ENCODE measurements at places on chromosomes 7 and 10. TPM values are rescaled to one million over a fixed set of nuclear protein-coding genes. Genes with fewer than 3 reads are reported as not detected.
A peak's percentile ranks its signal among the peaks of the same experiment; 100 is the strongest.

GRCh38 chr10:124281666-124282065, 137.1 kb downstream of the OAT start:
- no peaks in the 10 kb centered on the region for H3K27me3 ChIP-seq
- no peak overlapping the region for H3K27ac ChIP-seq
- no peaks in the 10 kb centered on the region for H3K4me1 ChIP-seq
- no peak overlapping the region for H3K4me3 ChIP-seq

- no peaks in the 10 kb centered on the region for H3K36me3 ChIP-seq
- H3K27ac ChIP-seq, result no peak overlapping the region
- DNase-seq, result no peak
- no peaks in the 10 kb centered on the region for H3K4me1 ChIP-seq
- H3K27me3 ChIP-seq, result no peaks in the 10 kb centered on the region
These were observed 257.0 kb downstream of the PHTF2 start for GRCh38 chr7:78055599-78055998.

DNA sequence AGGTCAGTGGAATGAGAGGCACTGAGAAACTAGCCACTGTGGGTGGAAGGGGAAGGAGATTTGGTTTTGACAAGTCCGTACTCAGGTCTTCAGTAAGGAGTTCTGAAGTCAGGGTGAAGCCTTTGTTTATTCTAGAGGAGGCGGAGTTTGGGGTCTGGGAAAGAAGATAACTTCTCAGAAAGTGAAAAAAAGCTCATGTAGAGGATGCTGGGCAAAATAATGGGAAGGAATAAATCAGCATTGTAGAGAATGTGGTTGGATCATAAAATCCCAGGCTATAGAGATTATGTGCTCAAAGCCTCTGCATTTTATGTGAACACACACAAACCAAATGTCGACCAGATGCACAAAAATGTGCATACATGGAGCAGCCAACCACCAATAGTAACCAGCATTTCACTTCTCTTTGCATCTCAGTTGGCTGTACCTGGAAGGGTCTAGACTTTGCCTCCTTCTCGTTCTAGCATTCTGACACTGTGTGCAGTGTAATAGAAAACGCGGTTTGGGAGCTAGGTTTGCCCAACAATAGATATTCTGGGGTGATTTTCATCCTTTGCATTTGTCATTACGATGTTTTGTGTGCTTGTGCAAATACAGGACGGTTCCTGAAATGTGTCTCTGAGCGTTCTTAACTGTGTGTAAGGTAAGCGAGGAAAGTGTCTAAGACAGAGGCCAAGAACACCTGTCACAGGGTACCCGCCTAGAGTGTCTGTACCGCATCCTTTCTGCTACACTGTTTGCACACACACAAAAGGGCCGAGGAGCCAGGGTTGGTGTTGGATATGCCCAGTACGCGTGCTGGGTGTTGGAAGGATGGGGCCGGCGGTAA, 603 bp upstream of the HECW1 start:
- no peak for DNase-seq
- H3K4me1 ChIP-seq, result no peaks in the 10 kb centered on the region
- H3K27ac ChIP-seq, result no peak overlapping the region
- no peaks in the 10 kb centered on the region for H3K36me3 ChIP-seq
- H3K4me3 ChIP-seq, result peak overlapping the region; percentile 56

DNA sequence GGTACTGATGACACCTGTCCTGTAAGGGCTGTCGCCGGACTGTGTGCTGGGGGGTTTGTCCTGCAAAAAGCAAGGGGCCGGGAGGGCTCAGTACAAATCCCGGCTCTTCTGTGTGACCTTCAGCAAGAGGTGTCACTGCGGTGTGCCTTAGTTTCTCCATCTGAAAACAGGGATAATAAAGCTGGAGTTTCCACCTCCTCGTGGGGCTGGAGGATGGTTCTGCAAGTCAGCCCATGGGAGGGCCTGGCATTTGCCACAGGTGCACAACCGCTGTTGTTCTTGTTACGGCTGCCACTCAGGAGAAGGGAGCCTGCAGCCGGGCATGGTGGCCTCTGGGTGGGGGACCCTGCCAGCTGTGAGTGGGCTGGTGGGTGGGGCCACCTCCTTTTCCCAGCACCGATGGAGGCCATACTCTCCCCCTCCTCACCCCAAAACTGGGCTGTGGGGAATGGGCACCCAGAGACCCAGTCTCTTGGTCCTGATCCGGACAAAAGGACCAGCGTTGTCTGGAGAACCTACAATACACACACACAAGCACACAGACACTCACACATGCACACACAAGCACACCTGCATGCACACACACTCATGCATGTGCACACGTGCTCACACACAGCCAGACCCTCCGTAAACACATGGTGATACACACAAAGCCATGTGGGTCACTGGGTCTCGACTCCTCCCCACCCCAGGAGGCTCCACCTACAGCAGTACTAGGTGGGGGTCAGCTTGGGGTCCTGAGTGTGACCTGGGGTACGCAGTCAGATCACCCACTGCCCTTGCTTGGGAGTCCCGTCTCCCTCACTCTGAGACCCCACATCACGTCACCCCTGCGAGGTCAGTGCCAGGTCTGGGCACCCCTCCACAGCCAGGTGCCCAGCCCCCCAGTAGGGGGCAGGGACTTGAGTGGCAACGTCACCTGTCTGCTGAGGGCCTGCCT, 34.1 kb downstream of the ELFN1 start:
- no peak overlapping the region for H3K4me3 ChIP-seq
- H3K36me3 ChIP-seq, result no peaks in the 10 kb centered on the region
- no peak overlapping the region for H3K27ac ChIP-seq
- no peak for DNase-seq

- H3K4me3 ChIP-seq, result no peak overlapping the region
- no peaks in the 10 kb centered on the region for H3K4me1 ChIP-seq
- no peaks in the 10 kb centered on the region for H3K36me3 ChIP-seq
- H3K27me3 ChIP-seq, result no peaks in the 10 kb centered on the region
- DNase-seq, result no peak
- no peak overlapping the region for H3K27ac ChIP-seq
These were observed 212.3 kb downstream of the DKK1 start for GRCh38 chr10:52526251-52526823.

- no peaks in the 10 kb centered on the region for H3K4me1 ChIP-seq
- H3K36me3 ChIP-seq, result no peaks in the 10 kb centered on the region
- no peak overlapping the region for H3K4me3 ChIP-seq
- no peak overlapping the region for H3K27ac ChIP-seq
- no peak for DNase-seq
- no peaks in the 10 kb centered on the region for H3K27me3 ChIP-seq
These were observed 168.3 kb downstream of the CHRM2 start for GRCh38 chr7:137036768-137037167.

GRCh38 chr10:91424016-91424415, 13.9 kb downstream of the HECTD2 start:
- no peak overlapping the region for H3K27ac ChIP-seq
- H3K4me1 ChIP-seq, result no peaks in the 10 kb centered on the region
- no peak for DNase-seq
- H3K27me3 ChIP-seq, result no peaks in the 10 kb centered on the region

GRCh38 chr10:128022261-128023196, 103.7 kb downstream of the MKI67 start:
- no peaks in the 10 kb centered on the region for H3K36me3 ChIP-seq
- H3K4me1 ChIP-seq, result no peaks in the 10 kb centered on the region
- no peaks in the 10 kb centered on the region for H3K27me3 ChIP-seq

CAMK2B gene
- not detected for total RNA-seq

- no peak overlapping the region for H3K27ac ChIP-seq
- H3K27me3 ChIP-seq, result no peaks in the 10 kb centered on the region
- H3K36me3 ChIP-seq, result no peaks in the 10 kb centered on the region
- no peaks in the 10 kb centered on the region for H3K4me1 ChIP-seq
- DNase-seq, result no peak
- no peak overlapping the region for H3K4me3 ChIP-seq
These were observed 55.7 kb upstream of the RELN start for GRCh38 chr7:104045183-104045582.

DNA sequence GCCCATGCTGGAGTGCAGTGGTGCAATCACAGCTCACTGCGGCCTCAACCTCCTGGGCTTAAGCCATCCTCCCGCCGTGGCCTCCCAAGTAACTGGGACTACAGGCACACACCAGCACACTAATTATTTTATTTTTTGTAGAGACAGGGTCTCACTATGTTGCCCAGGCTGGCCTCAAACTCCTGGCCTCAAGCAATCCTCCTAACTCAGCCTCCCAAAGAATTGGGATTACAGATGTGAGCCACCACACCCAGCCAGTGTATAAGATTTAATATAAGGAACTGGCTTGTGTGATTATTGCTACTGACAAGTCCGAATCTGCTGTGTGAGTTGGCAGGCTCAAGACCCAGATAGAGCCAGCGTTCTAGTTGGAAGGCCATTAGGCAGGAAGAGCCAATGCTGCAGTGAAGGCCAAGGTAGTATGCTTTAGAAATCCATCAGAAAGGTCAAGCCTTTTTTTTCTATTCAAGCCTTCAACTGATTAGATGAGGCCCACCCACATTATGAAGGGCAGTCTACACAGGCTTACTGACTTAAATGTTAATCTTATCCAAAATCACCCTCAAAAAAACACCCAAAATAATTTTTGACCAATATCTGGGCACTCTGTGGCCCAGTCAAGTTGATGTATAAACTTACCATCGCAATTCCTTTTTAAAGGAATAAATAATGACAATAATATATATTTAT, 19.4 kb downstream of the TRIM4 start:
- no peak overlapping the region for H3K4me3 ChIP-seq
- no peak for DNase-seq
- no peaks in the 10 kb centered on the region for H3K4me1 ChIP-seq
- peaks cover 6% of the 10 kb centered on the region for H3K36me3 ChIP-seq
- H3K27me3 ChIP-seq, result no peaks in the 10 kb centered on the region

DNA sequence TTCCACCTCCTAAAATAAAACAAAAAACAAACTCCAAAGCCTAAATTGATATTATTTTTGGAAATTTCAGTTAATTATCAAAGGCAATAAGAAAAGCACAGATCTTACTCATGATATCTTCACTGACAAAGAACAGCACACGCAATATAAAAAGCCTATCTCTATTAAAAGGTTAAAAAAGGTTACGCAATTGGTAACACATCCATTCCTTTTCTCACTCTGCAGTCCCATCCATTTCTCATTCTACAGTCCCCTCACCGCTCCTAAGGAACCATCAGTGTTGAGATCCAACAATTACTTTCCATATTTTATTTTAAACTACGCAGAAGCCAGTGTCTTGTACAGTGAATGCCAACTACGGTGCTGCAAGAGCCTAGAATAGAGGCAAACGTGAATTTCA, 1.3 kb downstream of the SEC61G start:
- peak overlapping the region; percentile 89 for H3K4me3 ChIP-seq
- H3K27me3 ChIP-seq, result no peaks in the 10 kb centered on the region
- no peak overlapping the region for H3K27ac ChIP-seq
- no peaks in the 10 kb centered on the region for H3K36me3 ChIP-seq
- DNase-seq, result no peak

Measured in breast epithelium (tissue), 4 donors.